ENCODE measurements at places on chromosomes 2 and 18. TPM values are rescaled to one million over a fixed set of nuclear protein-coding genes. Genes with fewer than 3 reads are reported as not detected.

ITPRIPL1 gene
- 3.9 TPM for total RNA-seq

MALL gene
- not detected for total RNA-seq

COLEC11 gene
- total RNA-seq: not detected

DNA sequence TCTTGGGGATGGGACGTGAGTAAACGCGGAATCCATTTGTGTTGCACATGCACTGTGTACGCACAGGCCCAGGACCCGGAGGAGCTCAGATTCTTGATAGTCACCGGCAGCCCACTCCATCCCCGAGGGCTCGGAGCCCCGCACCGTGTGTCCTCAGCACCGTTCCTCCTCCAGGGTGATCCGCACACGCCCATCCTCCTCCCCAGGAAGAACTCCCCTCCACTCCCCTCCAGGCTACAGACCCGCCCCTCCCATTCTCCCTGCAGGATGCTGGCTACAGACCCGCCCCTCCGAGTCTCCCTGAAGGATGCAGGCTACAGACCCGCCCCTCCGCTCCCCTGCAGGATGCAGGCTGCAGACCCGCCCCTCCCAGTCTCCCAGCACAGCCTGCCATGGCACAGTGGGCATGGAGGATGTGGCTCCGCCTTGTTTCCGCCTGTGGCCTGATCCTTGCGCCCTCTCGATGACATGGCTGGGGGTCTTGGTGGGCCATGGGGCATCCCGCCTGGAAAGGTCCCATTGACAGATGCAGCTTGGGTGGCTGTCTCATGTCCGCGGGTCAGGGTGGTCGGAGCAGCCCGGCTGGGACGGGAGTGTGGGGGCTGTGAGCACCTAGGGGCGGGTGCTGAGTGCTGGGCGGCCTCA lies 14.1 kb downstream of the CTDP1 start:
- H3K27ac ChIP-seq: no peak overlapping the region
- H3K27me3 ChIP-seq: no peaks in the 10 kb centered on the region
- H3K36me3 ChIP-seq: peaks cover 37% of the 10 kb centered on the region
- no peaks in the 10 kb centered on the region for H3K4me1 ChIP-seq

GRCh38 chr2:46160326-46160725 lies 136.9 kb upstream of the EPAS1 start:
- H3K4me3 ChIP-seq: no peak overlapping the region
- DNase-seq: no peak
- H3K27ac ChIP-seq: no peak overlapping the region
- H3K4me1 ChIP-seq: no peaks in the 10 kb centered on the region
- no peaks in the 10 kb centered on the region for H3K36me3 ChIP-seq

Measured in T-cell (primary cell).